ENCODE measurements at places on chromosomes 2 and 18. TPM values are rescaled to one million over a fixed set of nuclear protein-coding genes. Genes with fewer than 3 reads are reported as not detected.

The CDH20 gene
- 1.7 TPM for polyA plus RNA-seq

The INPP1 gene
- 20.9 TPM for polyA plus RNA-seq

The CLEC4F gene
- not detected for polyA plus RNA-seq

The CCBE1 gene
- not detected for polyA plus RNA-seq

The DPP4 gene
- polyA plus RNA-seq: not detected

The DIPK1C gene
- not detected for polyA plus RNA-seq

The OR6B2 gene
- polyA plus RNA-seq: not detected

The CXXC1 gene
- polyA plus RNA-seq: 133 TPM

The TMEM200C gene
- polyA plus RNA-seq: 8.2 TPM

The TRAPPC12 gene
- polyA plus RNA-seq: 76.2 TPM

The LCT gene
- polyA plus RNA-seq: not detected

The GKN2 gene
- polyA plus RNA-seq: not detected

The ACADL gene
- 0.14 TPM for polyA plus RNA-seq

The RAX gene
- not detected for polyA plus RNA-seq

The LRRTM1 gene
- 0.86 TPM for polyA plus RNA-seq

The PROKR1 gene
- 0.06 TPM for polyA plus RNA-seq

The ZBTB7C gene
- 6.5 TPM for polyA plus RNA-seq

The GAD1 gene
- polyA plus RNA-seq: 66.4 TPM

The POTEC gene
- polyA plus RNA-seq: not detected

The STON1 gene
- polyA plus RNA-seq: 2.2 TPM

The SCN1A gene
- polyA plus RNA-seq: 1.4 TPM

The EFR3B gene
- 29.3 TPM for polyA plus RNA-seq

The PROM2 gene
- 2.2 TPM for polyA plus RNA-seq

The WNT10A gene
- 0.20 TPM for polyA plus RNA-seq

The GCA gene
- 45.3 TPM for polyA plus RNA-seq

The SLC30A3 gene
- polyA plus RNA-seq: not detected

The DLGAP1 gene
- polyA plus RNA-seq: 4.5 TPM

The CTDSP1 gene
- 0.97 TPM for polyA plus RNA-seq

The CHRNG gene
- not detected for polyA plus RNA-seq

The IRS1 gene
- polyA plus RNA-seq: 7.4 TPM

The SERPINB10 gene
- not detected for polyA plus RNA-seq

The NCL gene
- 101 TPM for polyA plus RNA-seq

The SAG gene
- not detected for polyA plus RNA-seq

The SERPINB11 gene
- not detected for polyA plus RNA-seq

The AGBL5 gene
- 39.1 TPM for polyA plus RNA-seq

The ERBB4 gene
- polyA plus RNA-seq: 0.69 TPM

The TRIM43 gene
- not detected for polyA plus RNA-seq
